ENCODE measurements at places on chromosomes 1 and 21.

GRCh38 chr1:226734611-226735153, 4.4 kb downstream of the ITPKB start:
- no peak for DNase-seq

- DNase-seq: no peak
These were observed 72.4 kb downstream of the ATP5PO start for GRCh38 chr21:33843216-33843615.

- DNase-seq: no peak
These were observed 8.4 kb downstream of the DENND2D start for GRCh38 chr1:111192074-111192473.

GRCh38 chr1:116075990-116076389, 35.2 kb upstream of the MAB21L3 start:
- DNase-seq: no peak

GRCh38 chr21:36369064-36369685, 16.0 kb upstream of the CHAF1B start:
- no peak for DNase-seq

DNA sequence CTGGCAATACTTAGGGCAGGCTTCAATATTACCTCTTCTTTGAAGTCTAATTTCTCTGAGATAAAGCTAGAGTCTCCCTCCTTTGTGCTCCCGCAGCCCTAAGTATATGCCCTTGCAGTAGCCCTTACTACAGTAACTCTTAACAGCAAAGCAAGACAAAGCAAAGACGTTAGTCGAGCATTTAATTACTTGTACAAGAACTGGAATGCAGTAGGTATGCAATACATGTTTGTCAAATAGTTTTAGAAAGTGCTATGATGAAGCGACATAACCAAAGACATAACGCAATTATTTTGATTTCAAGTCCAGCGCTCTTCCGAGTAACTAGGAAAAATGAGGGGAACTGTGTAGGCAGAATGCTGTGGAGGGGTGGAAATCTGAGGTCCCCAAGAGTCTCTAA, 1.6 kb downstream of the P3H1 start:
- DNase-seq: no peak

- DNase-seq: no peak
These were observed 1.4 kb upstream of the IL24 start for GRCh38 chr1:206895837-206896242.

GRCh38 chr1:180544050-180544449, 14.7 kb upstream of the OVAAL start:
- no peak for DNase-seq
